Esophagus mucosa (tissue), 1 donor: ENCODE measurements at places on chromosomes 13 and 19. TPM values are rescaled to one million over a fixed set of nuclear protein-coding genes. Genes with fewer than 3 reads are reported as not detected.
A peak's percentile ranks its signal among the peaks of the same experiment; 100 is the strongest.

DNA sequence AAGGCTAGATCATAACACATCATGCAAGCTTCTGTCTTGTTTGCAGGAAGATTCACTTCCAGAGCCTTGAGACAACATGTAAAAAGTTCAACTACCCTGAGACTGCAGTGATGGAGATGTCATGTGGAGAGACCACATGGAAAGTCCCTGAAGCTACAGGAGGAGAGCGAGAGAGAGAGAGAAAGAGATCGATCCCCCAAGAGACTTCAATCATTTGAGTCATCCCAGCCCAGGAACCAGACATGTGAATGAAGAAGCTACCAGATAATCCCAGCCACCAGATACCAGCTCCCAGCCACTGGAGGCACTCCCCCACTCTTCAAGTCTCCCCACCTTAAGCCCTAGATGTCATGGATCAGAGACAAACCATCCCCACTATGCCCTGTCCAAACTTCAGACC, 10.7 kb upstream of the EVI5L start:
- no peak for ATAC-seq

GRCh38 chr13:25860265-25860664, 191.6 kb downstream of the SHISA2 start:
- ATAC-seq: no peak

DNA sequence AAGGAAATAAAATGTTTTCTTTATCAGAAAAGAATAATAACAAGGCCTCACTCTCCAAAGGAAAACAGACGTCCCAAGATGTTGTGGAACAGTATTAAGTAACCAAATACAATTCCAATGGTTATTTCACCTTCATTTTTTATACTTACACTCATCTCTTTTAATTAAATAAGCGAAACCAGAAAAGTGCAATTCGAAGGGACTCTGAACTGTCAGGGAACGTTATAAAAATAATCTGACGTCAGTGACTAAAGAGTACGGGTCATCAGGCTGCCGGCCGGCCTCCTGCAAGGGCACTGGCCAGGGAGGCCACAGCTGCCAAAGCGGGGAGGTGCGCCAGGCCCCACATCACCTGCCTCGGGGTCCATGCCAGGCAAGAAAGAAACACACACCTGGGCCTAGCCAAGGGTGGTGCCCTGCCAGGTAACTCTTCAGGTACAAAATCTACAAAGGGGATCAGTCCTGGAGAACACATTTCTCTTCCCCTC, 61.2 kb downstream of the CDADC1 start:
- no peak for ATAC-seq

DNA sequence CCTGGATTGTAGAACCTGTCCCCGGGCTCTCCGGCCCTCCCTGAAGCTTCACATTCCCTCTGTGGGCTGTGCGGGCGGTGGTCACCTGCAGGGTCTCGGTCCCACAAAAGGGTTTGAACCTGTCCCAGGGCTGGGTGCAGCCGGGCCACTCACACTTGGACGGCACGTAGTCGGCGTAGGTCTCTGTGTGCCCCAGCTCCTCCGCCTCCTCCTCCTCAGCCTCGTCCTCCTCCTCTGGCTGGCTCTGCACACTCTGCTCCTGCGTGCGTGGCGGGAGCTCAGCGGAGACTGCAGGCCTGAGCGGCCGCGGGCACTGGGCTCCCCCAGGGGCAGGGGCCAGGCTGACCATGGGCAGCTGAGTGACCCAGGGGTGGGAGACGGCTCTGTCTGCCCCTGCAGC, 19.6 kb downstream of the GPX4 start:
- no peak for ATAC-seq

Gene PLK5
- not detected for total RNA-seq

DNA sequence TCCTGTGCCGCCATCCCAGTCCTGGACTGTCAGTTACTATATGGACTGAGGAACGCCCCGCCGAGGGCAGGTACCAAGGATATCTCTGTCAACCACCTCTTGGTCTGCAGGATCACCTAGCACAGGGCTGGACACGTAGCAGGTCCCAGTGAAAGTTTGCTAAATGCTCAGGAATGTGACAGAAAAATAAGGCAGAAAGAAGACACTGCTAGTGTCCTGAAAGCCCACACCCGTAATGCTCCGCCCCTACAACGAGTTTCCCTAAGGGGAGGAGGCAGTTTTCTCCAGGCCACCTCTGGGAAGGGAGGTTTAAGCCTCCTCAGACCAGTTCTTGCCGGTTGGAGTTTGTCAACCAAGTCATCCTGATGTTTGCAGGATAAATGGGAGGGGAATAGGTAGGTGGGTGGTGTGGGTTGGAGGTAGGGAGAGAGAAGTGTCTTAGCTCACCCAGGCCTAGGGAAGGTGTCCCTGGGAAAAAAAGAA, 1.7 kb upstream of the SERTAD3 start:
- no peak for ATAC-seq

GRCh38 chr13:41232578-41233480, 30.5 kb downstream of the MTRF1 start:
- no peak for ATAC-seq

Gene FFAR2
- total RNA-seq: 1.8 TPM

GRCh38 chr19:13935765-13936510, 2.3 kb downstream of the PODNL1 start:
- no peak for ATAC-seq

Gene PSG1
- total RNA-seq: not detected

GRCh38 chr13:93721483-93721882, 494.9 kb downstream of the GPC6 start:
- no peak for ATAC-seq

Gene AP1M2
- total RNA-seq: 61.5 TPM

Gene CNOT3
- 31.7 TPM for total RNA-seq

- ATAC-seq: peak; percentile 58
These were observed 25.0 kb downstream of the ERCC5 start for GRCh38 chr13:102870677-102871415.

DNA sequence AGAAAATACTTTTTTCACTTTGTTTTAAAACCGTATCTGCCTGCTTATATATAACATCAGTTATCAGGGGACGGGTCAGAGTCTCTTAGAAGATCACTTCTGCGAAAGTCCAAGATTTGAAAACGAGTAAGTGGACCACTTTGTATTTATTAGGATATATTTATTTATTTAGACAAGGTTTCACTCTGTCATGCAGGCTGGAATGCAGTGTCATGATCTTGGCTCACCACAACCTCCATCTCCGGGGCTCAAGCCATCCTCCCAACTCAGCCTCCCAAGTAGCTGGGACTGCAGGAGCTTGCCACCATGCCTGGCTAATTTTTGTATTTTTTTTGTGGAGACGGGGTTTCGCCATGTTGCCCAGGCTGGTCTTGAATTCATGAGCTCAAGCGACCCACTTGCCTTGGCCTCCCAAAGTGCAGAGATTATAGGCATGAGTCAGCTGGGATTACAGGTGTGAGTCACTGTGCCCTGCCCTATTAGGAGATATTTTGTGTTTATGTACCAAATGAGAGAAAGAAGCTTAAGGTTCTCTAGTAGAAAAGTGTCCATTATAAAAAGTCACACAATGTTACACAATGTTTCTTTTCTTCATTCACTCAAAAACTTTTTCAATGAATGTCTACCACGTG, 39.5 kb downstream of the RASL11A start:
- ATAC-seq: peak; percentile 81

Gene CGB2
- total RNA-seq: not detected
